ENCODE measurements at places on chromosomes 6 and 20.

GRCh38 chr6:44624936-44625573 lies 237.5 kb downstream of the CDC5L start:
- DNase-seq: no peak

- DNase-seq: no peak
Observed at GRCh38 chr6:91744566-91744965, 1157.7 kb upstream of the MAP3K7 start.

DNA sequence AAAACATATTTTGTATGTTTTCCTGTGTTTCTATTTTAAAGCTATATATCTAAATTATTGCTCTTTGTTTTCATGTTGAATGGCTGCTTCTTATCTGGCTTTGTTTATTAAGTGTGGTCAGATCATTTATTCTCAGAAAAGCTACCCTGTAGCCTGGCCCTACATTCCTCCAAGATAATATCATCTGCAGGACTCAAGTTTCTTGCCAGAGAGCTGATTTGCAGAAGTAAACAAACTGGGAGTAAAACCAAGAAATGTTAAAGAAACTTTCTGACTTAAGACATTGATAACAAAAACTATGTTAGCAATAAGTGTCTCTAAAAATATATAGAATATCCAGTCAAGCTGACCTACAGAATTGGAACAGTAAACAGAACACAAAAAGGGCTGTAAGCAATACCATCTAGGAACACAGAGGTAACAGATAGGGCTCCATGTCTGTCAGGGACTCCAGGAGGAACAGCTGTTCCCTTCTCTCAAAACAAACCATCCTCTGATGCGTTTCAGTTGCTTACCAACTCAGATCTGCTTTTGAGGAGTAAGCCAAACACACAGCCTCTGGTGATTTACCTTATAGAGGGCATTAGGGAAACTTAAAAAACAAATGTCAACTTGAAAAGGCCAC lies 17.5 kb upstream of the CEP85L start:
- no peak for DNase-seq

DNA sequence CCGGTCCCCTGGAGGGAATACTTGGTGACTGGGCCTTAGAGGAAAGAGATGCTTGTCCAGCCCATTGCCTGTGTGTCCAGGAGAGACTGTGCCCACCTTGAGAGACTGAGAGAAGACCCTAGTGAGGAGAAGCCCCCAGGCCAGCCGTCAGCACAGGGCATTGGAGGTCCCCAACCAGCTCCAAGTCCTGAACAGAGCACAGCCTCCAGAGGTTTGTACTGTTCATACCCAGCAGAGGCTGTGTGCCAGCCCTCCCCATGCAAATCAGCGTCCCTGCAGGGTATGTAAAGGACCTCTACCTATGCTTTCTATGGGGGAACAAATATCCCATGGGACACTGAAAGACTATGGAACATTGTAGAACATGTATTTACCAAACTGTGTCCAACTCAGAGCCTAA lies 8.4 kb downstream of the HLA-E start:
- no peak for DNase-seq

- DNase-seq: no peak
Observed at GRCh38 chr6:85569323-85569722, 24.3 kb downstream of the SNX14 start.

DNA sequence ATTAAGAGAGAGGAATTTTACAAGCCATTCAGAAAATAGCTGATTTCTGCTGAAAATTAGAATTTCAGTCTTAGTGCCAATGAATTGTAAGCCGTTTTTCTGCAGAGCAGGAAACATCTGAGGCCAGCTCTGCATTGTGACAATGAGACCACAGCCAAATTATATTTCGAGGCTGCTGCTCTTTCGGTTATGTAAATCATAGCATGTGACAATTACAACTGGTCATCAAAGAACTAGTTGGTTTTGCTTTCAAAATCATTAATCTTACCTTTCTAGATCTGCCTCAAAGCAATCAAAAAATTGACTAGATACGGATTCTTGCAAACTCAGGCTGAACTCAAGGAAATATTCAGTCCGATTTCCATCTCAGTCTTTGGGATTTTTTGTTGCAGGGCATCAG lies 33.4 kb upstream of the INSM1 start:
- no peak for DNase-seq

DNA sequence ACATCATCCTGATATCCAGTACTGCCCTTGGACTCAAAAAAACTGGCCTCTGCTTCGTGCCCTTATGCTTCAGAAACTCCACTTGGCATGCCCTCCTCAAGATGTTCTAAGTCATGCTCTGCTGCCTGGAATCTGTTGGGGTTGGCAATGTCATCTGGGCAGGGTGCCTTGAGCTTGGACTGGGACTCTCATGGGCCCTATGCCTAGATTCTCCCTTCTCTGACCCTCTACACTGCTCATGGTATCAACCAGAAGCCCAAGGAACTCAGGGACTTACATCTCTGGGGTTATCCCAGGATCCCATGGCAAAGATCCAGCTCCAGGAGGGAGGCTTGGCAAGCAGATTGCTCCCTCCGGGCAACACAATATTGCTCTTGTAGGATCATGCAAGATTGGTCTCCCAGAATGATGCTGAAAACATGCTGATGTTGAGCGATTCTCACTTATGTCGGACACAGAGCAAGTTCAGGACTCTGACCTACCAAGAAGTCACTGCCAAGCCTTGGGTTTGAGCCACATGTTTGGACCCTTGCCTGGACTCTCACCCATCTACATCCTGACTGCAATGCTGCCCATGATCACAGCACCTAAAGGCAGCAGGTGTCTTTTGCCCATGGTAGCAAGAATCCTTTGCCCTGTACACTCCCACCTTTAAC lies 88.8 kb downstream of the ADAT2 start:
- no peak for DNase-seq

DNA sequence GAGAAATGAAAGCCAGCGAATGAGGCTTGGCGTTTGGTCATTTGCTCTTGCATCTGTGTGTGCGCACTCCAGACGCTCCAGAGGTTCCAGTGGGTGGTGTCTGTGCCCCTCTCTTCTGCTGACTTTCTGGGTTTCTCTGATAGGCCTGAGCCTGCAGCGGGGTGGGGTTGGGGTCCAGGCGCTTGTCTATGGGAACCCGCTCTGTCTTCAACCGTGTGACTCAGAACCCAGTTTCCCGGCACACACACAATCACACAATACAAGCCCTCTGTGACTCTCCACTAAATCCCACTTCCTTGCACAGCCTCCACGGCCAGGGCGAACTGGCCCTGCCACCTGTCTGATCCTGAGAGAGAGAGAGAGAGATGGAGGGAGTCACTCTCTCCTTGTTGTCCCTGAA lies 24.6 kb downstream of the RBM38 start:
- DNase-seq: no peak

- no peak for DNase-seq
Observed at GRCh38 chr6:4559281-4559875, 216.8 kb upstream of the CDYL start.

DNA sequence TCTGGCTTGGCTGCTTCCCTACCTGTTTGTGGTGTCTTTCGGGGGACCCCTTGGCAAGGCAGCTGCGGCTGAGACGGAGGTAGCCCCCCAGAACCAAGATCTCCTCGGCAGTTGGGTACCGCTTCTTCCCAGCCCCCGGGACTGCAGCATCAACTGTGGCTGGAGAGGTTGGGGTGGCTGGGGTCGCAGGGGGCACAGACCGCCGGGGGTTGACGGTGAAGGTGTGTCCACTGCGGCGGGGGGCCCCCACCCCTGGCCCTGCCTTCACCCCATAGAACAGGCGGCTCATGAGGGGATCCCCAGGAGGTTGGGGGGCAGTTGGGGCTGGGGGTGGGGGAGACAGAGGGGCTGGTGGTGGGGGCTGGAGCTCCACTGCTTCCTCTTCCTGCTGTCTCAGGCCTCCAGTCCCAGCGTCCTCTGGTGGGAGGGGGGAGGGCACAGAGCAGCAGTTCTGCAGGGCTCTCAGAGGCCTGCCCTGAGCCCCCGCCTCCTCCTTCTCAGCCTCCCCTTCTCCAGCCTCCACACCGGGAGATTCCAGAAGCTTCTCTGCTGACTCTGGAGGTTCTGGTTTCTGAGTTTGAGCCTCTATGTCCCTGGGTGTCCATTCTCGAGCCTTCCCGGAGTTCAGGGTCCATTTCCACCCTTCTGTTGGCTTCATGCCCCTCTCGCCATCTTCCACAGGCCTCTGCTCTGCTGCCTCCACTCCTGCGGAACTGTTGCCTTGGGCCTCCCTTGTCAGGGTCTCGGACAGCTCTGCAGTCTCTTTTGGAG lies 1.9 kb downstream of the PPP1R18 start:
- DNase-seq: peak; percentile 33

GRCh38 chr20:31717478-31718201 lies 5.0 kb downstream of the BCL2L1 start:
- no peak for DNase-seq

DNA sequence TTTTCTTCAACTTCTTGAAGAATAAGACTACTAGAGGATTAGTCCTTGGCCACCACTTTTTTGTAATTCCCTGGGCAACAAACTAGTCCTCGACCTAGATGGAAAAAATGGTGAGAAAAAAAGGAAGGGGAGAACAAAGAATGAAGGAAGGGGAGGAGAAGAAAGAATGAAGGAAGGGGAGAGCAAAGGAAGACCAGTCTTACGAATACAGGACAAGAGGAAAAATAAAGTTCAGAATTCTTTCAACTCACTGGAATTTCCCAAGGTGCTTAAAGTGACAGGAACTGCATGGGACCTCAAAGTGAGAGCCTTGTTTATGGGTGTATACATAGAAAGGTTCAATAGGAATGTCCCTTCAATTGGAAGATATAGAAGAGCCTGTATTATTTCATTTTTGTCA lies 509.3 kb upstream of the JARID2 start:
- DNase-seq: no peak

- no peak for DNase-seq
Observed at GRCh38 chr20:914727-915498, 1.2 kb downstream of the ANGPT4 start.

- DNase-seq: peak; percentile 5
Observed at GRCh38 chr6:150987371-150987828, 121.9 kb downstream of the MTHFD1L start.

DNA sequence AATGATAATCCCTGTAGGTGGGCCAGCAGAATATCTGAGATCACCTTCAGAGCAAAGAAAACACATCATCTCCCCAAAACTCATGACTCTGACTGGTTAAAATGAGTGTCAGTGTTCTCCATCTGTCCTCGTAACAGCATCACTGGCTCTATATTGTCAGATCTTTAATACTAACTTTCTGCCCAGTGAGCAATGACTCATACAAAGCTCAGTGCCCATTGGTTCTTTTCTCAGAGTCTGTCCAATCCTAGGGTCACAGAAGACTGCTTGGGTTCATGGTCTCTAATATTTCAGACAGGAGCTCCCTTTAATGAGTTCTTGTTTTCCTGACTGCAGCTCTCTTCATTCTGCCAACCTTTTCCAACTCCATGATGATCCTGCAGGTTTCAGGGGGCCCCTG lies 36.4 kb downstream of the HLA-DPB1 start:
- no peak for DNase-seq

Data from activated T-helper 9 cell treated with anti-CD3 and anti-CD28 coated beads, Interleukin-2, amount 50 U/mL, for 16 hours (primary cell).